ENCODE measurements at places on chromosomes 6 and 20.

GRCh38 chr6:155177363-155177961 is 86.4 kb upstream of the CLDN20 start:
- peak; percentile 44 for DNase-seq

GRCh38 chr6:50056242-50056641 is 6.5 kb upstream of the DEFB112 start:
- DNase-seq: no peak

DNA sequence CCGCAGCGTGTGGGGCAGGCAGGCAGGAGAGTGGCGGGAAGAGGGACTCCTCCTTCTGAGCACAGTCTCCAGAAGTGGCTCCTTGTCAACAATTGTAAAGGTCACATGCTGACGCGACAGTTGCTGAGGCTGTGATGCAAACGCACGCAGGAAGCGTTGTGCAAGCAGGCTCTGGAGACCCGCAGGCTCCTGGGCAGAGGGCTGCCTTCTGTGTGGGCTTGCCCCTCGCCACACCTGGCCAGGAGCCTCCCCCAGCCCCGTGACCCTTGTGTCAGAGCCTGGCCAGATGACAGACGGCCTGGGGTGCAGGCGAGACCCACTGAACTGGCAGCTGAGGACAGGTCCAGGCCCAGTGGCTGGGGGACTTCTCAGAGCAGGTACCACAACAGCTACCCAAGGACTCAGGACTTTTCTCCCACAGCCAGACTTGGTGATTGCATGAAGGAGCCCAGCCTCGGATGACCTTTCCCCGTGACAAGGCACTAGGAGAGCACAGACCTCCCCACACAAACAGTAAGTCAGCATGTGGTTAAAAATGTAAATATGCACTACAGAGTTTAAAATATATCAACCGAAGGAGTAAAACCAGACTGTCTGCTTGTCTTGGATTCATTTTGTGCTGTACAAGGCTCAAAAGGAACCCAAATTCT is 222.1 kb upstream of the RREB1 start:
- no peak for DNase-seq

DNA sequence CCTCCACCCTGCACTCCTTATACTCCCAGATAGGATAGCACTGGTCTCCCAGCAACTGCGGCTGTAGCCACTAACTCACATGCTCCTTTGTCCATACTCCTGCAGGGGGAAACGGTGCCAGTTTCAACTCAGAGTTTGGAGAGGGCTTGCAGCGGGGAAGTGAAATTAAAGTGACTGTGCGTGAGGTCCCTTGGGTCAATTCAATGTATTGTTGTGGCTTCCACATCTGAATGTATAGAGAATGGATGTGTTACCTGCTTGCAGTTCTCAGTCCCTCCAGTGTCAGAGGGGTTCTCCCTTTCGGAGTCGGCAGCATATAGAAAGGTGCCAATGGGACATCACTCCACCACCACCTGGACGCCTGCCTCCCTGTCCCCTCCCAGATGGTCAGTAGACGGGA is 93.6 kb upstream of the CNKSR3 start:
- no peak for DNase-seq

DNA sequence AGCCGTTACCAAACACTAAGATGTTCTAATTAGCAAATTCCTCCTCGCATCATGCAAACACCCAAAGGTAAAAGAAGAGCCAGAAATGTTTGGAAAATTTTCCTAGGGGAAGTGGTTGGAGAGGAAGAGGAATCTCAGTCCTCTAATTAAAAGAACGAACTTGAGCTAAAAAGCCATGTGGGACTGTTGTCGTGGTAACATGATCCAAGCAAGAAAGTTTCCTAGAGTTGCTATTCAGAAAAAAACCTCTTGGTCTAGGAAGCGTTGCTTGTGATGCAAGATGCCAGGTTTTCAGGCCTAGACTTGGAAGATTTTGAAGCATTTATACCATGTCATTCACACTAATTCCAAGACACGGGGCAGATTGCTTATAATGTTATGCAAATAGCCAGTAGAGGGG is 106.8 kb upstream of the DOK5 start:
- no peak for DNase-seq

DNA sequence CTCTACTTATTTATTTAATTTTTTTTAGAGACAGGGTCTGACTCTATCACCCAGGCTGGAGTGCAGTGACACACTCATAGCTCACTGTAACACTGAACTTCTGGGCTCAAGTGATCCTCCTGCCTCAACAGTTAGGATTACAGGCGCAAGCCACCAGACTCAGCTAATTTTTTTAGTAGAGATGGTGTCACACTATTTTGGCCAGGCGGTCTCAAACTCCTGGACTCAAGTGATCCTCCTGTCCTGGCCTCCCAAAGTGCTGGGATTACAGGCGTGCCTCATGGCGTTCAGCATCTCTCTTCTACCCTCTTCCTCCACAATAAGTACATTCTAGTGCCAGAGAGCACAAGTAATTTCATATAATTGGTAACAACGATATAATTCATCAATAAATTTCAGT is 5.5 kb downstream of the SSR1 start:
- no peak for DNase-seq

- DNase-seq: no peak
Observed at GRCh38 chr6:25343984-25344383, 64.8 kb downstream of the CARMIL1 start.

DNA sequence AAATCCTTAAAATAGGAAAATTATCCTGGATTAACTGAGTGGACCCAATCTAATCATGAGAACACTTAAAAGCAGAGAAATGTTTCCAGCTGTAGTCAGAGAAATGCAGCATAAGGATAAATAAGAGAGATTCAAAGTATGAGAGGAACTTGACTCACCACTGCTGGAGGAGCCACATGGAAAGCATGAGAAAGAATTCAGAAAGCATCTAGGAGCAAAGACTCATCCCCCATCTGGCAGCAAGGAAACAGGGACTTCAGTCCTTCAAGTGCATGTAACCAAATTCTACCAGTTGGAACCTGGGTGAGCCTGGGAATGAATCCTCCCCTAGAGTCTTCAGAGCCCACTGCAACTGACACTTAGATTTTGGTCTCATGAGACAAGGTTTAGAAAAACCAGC is 33.7 kb downstream of the RNF146 start:
- DNase-seq: no peak

DNA sequence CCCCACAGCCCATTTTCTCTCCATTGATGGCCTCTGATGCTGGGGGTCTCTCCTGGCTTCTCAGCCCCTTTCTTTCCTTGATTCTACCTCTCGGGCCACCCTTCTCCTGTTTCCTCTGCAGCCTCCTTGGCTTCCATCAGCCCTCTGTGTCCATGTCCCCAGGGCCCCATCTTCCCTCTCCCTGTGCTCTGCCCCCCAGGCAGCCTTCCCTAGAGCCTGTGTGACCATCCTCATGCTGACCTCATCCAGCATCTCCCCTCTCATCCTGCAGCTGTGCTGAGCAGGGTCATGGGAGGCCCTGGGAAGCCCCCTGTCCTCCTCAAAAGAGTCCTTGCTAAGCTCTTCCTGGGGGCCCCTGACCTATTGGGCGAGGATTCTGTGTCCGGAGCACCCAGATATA is 73.4 kb upstream of the NNAT start:
- no peak for DNase-seq

- no peak for DNase-seq
Observed at GRCh38 chr20:10651227-10651990, 22.4 kb downstream of the JAG1 start.
